ENCODE measurements at places on chromosomes 4 and X.

DNA sequence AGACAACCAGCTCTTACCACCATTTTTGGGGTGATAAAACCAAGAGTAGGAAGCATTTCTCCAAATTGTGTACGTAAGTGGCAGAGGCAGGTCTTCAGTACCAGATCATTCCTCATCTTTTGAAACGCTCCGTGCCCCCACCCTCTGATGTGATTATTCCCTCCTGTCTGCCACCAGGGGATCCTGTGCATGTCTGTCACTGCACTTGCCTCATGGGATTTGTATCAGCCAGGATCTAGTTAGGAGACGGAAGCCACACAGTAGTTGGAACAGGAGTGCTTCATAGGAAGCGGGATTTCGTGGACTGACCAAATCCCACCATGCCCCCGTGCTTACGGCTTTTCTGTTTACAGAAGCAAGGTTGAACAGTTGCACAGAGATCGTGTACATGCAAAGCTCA lies 75.5 kb downstream of the SHROOM2 start:
- DNase-seq, result no peak

DNA sequence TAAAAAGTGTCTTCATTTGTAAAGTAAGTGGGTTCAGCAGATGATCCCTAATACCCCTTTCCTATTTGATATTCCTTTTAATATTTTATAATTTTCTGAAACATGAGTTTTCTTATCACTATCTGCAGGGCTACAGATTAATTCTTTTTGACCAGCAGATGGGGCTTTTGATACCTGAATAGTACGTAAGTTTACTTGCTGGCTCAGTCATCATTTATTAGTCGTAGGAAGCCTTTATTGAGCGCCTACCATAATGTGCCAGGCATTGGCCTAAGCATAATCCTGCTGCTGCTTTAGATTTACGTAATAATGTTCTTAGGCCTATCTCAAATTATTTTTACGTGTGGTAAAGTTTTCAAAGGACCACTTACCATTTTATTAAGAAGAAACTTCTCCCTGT lies 33.1 kb downstream of the OSTC start:
- DNase-seq, result no peak

DNA sequence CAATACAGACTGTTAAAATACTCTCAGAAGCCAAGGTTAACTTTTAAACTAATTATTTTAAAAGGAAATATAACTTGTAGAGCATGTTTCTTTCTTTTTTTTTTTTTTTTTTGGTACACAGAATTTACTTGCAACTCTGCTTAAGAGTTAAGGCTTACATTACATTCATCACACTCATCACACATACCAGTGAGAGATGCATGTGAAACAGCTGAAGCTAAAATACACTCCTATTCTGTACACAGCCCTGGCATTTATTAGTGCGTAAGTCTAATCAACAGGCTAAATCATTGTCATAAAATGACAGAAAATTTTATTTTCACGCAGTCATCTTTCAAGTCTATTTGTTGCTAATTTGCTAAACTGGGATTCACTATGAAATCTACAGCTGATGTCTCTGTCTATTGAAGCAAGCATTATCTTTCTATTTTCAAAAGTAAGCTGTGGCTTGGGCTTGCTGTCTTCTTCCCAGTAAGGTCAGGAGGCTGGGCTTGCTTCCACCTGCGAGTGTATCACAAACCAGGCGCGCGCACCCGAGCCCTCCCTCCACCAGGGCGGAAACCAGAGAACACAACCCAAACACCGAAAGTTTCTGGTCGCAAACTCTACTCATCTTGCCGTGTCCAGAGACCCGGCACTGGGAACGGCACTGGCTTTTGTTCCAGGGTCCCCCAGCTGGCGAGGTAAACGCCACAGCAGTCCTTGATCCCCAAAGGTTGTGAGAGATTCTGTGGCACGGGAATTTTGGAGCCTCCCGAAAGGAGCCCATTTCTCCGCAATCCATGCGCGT lies 3.9 kb downstream of the MAML3 start:
- no peak for DNase-seq

- no peak for DNase-seq
Observed at GRCh38 chr4:7059662-7060061, 8.2 kb downstream of the GRPEL1 start.

- no peak for DNase-seq
Observed at GRCh38 chrX:22699581-22700091, 300.1 kb upstream of the DDX53 start.

GRCh38 chr4:142354794-142355420 lies 491.2 kb downstream of the INPP4B start:
- no peak for DNase-seq
